GOT3 (cell line): ENCODE measurements at places on chromosomes 12 and 14.

DNA sequence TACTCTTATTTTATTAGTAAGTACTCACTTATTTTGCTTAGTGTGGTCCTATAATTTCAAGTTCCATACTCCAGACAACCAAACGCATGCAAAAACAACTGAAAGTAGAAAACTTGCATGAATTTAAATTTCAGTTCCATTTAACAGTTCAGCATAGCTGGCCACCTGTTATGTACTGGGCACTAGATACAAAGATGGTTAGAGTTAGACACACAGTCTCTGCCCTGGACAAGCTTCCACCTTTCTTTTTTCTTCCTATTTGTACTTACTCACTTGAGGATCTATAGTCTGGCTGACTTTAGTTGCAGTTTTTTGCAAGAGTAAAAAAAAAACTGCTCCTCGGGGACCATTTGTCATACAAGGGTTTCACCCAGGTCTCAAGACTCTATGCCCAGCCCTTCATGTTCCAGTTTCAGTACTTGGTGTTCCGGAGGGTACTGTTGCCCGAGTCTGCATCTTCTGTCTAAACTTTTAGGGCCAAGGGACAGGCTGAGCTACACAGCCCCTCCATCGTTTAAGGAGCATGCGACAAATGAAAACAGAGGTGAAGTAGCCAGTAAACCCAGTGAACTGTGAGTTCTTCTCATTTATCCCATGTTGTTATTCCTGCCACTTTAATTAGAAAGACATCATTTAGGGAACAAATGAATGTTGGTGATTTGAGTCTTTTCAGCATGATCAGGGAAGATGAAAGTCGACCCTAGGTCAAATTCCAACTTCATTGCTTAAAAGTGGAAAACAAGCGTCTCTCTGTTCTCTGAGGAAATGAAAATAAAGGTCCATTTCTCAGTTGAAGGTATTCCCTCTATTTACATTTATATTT lies 22.3 kb downstream of the RPGRIP1 start:
- DNase-seq = no peak

DNA sequence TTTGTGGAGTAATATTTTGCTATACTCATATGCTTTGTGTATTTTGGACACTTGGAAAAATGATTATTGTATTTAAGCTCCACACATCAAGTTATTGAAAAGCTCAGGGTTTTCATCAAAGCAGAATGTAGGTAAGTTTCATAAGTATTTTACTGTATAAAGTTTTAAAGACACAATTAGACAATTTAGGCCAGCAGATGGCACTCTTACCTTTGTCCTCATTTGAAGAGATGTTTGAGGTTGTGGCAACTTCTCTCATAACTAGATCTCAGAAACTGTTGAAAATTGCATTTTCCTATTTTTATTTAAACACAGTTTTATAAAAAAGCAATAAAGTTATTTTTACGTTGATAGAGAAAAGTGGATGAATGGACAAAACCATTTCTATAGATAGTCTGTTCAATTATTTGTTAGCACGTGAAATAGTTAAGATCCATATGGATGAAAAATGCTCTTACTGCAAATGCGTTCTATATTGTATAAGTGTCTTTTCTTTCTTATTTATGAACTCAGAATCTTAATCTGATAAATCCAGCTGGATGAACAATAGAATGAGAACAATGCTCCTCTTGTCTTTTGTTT lies 300.0 kb downstream of the AEBP2 start:
- DNase-seq = no peak

- DNase-seq = no peak
Measured at GRCh38 chr14:89270439-89271227, 146.4 kb downstream of the FOXN3 start.

DNA sequence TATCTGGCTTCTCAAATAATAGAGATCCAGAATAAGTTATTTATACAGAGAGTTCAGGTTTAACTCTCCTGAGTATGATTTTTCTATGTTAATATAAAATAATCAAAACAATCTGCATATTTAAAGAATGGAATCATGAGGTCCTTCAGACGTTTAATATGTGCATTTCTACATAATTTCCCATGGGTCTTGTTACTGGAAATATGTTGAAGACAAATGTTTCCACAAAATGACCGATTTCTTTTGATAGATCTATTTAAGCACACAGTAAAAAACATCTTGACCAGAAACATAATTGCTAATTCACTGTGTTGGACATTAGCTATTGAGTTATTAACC lies 381.9 kb downstream of the APAF1 start:
- DNase-seq = no peak

DNA sequence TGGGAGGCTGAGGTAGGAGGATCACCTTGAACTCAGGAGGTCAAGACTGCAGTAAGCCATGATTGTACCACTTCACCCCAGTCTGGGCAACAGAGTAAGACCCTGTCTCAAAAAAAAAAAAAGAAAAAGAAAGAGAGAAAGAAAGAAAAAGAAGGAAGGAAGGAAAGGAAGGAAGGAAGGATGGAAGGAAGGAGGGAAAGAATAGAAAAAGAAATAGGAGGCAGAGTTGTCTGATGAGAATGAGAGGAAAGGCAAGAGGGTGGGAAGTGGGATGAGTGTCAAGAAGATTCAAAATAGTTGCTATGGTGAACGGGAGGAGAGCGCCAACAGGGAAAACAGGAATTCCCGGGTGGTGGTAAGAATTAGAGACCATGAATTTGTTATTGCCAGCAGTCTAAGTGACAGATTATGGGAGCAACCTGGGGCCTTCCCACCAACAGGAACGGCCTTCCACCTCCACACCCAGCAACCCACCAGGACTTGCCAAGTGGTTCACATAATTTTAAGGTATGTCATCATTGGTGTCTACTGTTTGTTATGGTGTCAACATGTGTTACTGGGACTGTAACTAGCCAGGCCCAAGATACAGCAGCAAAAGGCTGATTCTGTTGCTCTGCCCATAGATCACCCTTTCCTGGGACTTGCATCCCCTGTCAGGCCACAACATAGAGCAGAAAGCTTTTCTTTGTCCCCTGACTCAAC lies 36.1 kb upstream of the C12orf76 start:
- DNase-seq = no peak

DNA sequence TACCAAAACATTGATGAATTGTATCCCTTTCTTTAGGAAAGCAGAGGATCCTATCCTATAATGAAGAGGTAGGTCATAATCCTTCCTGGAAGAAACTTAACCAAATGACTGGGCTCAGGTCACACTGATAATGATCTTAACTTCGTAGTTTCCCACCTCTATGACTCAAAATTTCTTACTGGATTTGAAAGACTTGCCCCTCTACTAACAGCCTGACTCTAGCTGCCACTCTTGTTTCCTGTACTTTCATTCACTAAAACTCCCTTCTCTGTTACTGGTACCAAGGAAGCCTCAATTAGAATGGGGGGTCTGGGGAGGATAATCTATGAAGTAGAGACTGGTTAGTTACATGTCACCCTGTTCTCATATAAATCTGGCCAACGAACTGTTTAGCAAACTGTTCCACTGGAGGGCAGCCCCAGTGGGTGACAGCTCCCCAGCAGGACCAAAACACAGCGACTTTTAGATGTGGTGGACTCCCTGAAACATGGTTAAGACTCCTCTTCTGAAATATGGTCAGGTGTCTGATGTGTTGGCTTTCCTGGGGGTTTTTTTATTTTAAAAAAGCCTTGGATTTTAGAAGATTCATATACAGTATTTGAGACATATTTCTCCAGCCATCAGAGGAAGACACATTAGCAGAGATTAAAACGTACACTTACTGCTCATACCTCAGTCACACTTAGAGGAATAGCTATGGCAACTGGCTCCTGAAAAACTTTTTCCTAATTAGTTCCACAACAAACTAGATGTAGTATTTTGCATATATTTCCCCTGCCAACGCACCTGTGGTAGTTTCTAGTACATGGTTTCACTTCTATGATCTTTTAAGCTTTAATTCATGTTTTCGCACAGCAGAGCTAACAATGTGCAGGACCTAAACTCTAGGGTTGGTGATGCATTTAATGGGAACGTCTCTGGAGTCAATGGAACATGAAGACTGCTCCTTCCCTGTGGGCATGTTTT lies 72.3 kb downstream of the ACADS start:
- no peak for DNase-seq

DNA sequence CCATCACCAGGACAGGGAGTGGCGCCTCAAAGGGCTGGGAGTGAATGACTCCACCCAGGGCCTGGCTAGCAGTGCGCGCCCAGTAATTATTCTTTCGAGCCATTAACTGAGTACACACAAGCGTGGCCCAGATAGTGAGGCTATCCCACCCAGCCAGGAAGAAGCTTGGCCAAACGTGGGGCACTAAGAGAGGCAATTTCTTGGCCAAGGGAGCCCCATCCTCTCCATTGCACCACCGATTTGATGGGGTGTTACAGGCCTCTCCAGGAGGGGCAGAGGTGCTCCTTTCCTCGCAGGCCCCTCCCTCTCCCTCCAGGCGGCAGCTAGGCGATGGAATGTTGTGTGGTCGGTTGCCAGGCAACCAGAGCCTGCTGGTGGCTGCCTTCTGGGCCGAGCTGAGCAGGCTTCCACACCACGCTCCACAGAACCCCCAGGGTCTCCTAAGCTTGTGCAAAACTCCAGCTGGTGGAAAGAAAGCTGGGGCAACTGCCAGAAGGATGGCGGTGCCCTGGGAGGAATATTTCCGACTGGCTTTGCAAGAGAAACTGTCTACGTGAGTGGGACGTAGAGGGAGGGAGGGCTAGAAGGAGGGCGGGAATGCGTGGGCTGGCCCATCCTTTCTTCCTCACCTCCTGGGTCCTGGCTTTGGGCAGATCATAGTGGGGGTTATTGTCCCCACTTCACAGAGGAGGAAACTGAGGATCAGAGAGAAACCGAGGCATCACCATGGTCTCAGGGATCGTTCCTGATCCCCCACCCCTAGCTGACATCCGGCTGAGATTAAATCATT lies at the start of gene CFAP73:
Gene CFAP73, plus strand, starts transcription at position 364 of the 790 bp plus-strand sequence. Its CDS starts 134 bp downstream, at position 498.
- DNase-seq = peak; percentile 33

GRCh38 chr14:65228436-65228835 lies 126.1 kb upstream of the MAX start:
- DNase-seq = no peak

DNA sequence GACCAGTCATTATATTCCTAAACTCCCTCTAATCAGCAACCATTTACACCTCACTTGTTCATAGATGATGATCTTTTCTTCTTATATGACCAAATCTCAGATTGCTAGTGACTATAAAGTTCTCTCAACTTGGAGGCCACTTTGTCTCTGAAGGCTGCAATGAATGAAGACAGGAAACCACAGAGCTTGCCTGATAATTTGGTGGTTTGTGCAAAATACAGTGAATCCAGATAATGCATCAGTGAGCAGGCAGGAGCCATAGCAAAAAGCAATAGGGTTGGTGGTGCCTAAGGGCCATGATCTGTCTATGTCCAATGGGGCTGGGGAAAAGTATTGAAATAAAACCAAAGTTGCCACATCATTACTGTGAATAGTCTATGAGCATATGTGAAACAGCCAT lies 123.8 kb upstream of the LRFN5 start:
- DNase-seq = no peak

DNA sequence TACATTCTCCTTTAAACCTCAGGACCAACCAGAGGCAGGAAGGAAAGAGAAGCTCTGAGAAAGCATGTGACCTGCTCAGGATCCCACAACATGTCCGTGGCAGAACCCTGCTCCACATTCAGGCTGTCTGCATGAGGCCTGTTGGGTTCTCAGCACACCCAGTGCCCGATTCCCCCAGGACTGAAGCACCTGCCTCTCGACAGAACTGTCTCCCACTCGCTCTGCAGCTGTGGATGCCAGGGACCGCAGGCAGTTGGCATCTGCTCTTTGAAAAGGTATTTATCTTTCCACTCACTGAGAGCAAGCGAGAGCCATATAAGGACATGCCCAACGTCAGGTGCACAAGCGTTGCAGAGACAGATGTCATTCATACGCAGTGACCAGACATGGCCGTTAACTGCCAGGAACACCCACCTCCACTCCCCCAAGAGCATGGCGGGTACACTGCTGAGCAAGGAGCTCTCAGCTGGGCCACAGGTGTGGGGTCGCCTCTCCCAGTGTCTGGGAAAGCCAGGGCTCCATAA lies 18.9 kb downstream of the PITPNM2 start:
- DNase-seq = no peak

- no peak for DNase-seq
Measured at GRCh38 chr14:101603096-101603495, 41.8 kb downstream of the DIO3 start.

DNA sequence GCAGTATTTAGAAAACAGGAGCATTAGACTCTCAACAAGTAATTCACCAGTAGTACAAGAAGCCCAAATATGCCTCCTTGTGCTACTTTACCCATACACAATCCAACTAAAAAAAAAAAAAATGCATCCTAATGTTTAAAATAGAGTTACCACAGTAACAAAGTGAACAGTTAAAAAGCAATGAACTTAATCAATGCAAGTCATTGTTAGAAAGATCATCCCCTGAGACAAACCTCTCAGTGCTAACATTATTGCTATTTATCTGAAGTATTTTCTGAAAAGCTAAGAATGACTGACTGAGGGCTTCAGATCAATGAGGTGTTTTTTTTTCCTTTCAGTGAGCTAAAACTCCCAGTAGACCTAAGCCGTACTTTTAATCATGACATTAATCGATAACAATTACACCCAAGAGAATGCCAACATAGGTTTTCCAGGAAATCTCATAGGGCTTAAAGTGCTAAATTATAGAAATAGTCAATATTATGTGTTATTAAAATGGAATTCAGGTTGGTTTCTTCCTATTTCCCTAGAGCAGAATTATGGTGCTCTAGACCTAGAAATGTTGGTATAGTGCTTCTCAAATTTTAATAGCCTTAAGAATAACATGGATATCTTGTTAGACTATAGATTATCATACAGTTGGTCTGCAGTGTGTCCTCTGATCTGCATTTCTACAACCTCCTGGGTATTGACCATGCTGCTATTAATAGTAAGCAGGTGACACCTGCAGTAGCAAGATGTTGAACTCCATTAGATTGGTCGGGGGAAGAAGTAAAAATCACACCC lies 123.0 kb downstream of the PRKD1 start:
- no peak for DNase-seq

GRCh38 chr12:38158428-38159091 lies 158.0 kb upstream of the ALG10B start:
- DNase-seq = no peak

DNA sequence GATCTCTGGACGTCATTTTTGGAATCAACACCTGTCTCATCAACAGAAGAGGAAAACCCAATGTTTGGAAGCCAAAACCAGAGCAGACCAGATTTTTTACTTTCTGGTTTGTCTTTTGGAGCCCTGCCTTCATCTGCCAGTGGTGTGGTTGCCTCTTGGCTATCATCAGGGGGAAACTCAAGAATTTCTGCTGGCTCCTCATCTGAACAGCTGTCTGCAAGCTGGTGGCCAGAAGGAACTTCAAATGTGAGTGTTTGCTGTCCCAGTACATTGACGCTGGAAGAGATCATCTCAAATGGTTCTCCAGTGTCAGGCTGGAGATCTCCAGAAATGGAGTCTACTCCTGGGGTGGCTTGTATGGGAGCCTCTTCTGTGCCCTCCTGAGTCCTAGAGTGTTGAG lies 13.8 kb downstream of the PLD4 start:
- DNase-seq = no peak

DNA sequence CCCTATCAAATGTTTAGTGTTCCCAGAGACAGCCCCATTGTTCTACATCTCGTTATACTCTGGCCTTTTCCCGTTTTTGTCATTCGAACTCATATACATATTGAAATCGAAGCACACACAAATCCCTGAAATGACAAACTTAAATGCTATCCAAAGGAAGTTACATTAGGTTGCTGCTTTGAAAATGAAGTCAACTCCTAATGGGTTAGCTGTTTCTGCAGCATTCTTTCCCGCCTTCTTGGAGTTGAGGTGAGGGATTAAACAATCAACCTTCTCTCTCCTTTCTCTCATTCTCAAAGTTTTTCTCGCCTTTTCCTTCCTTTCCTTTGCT lies 642 bp upstream of the PHC1 start:
- DNase-seq = no peak
